ENCODE measurements at places on chromosomes 6 and 20.
A peak's percentile ranks its signal among the peaks of the same experiment; 100 is the strongest.

GRCh38 chr20:2578475-2579192 lies 42.3 kb downstream of the TMC2 start:
- no peak for DNase-seq

DNA sequence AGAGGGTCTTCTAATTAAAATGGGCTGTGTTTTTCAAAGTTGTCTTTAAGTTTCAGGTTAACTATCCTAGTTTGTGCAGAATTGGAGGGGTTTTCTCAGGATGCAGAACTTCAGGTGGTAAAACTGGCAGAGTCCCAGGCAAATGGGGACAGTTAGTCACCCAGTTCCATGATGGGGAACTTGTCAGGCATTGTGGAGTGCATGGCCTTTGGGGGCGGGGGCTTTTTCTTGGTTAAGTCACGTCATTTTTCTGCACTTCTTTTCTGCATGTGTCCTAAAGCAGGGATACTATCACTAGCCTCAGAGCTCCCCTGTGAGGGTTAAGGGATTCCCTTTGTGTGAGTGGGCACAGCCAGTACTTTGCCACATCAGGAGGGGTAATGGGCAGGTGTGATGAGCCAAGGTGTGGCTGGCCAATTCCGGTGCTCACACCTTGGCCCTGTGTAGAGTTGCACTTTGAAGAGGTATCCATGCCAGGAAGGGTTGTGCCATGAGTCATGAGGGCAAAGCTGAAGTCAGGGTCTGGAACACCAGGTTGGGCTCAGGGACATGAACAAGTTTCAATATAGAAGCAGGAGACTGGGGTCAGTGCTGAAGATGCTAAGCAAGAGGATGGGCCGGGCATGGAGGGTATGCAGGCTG lies 126.0 kb upstream of the RREB1 start:
- DNase-seq, result no peak

DNA sequence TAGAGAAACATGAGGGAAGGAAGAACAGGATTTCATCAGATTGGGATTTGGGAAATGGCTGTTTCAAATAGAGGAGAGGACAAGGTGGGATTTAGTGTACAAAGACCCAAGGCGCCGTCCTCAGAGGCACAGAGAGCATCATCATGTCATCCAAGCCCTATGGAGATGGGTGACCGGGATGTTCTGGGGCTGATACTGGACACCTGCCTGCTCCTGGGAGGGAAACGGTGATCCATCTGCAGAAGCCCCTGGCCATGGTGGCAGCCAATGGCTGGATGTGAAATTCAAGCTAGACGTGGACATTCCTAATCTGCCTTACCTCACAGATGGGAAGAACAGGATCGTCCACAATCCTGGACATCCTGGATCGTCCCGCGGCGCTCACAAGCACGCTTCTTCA lies 12.7 kb downstream of the NKX2-2 start:
- no peak for DNase-seq

- no peak for DNase-seq
Measured at GRCh38 chr20:51142448-51142847, 119.5 kb upstream of the KCNG1 start.

DNA sequence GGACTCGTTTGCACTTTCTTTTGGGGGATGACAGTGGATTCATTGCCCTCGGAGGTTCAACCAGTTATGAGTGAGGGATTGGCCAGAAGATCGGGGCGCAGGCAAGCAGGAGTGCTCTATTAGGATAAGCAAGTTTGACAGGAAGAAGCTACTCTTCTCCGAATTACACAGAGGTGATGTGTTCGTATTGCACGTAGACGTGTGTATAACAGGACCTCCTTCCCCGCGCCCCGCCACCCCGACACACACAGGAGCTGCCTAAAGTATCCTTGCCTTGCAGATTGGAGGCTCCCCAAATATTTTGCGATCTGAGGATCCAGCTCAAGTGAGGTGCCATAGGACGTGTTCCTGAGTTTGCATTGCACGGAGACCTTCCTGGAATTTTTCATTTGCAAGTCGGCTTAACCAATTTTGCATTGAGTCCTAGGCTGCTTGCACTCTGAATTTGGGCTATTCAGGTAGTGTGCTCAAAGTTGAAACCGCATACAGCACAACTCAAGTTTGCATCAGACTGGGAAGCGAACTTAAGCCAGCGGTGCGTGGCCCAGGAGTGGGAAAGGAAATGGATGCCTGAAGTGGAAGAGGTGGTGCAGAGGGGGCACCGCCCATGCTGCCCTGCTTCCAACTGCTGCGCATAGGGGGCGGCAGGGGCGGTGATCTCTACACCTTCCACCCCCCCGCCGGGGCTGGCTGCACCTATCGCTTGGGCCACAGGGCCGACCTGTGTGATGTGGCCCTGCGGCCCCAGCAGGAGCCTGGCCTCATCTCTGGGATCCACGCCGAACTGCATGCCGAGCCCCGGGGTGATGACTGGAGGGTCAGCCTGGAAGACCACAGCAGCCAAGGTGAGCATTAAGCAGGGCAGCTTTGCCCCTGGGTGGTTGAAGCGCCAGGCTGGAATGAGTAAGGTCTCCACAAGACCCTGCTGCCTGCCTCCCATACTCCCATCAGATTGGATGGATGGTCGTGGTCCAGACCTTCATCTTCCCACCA lies 770 bp downstream of the TCF19 start:
- DNase-seq, result no peak

- no peak for DNase-seq
Measured at GRCh38 chr6:14910692-14911547, 334.9 kb upstream of the JARID2 start.

DNA sequence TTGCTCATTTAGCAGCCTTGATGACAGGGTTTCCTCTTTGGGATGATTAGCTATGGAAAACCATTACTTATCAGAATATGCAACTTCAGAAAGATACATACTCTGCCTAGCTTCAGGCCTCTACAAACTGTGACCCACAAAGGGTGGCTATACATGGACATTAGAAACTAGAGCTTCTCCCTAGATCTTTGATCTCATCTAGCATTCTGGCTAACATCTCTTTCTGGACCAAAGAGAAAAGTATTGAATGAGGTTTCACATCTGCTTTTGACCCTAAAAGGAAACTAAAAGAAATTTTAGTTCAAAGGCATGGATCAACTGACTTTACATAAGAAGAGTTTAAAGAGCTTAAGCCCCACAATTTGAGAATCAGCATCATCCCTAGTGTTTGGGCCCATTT lies 12.4 kb upstream of the HMGN3 start:
- no peak for DNase-seq

- no peak for DNase-seq
Measured at GRCh38 chr6:17381424-17382147, 11.8 kb upstream of the CAP2 start.

GRCh38 chr6:72621291-72622093 lies at the start of gene KCNQ5:
Gene KCNQ5 (plus strand): TSS chr6:72622064.
- DNase-seq, result no peak

DNA sequence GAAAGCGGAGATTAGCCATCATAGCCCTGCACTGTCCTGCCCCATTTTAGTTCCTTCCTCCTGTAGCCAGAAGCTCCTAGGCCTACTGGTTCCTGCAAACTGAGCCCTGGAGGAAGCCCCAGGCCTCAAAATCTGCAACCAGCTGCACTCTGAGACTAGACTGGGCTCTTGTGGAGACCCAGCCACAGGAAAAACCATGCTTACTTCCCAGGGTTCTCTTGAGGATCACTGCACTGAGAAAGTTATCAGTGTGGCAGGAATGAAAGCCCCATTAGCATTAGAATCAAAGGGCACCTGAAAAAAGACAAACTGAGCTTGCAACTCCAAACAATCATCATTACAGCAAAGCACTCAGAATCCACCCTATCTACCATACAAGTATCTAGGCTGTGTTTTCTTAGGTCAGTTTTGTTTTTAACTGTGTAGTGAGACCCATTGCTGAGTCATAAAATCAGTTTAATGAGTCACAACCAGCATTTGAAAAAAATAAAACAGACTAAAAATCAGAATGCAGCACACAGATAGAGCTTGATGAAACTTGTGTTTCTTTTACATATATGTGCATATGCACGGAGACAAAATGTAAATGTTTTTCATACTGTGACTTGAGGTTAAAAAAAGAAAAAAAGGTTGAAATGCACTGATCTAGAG lies 91.0 kb downstream of the UNC5CL start:
- peak; percentile 16 for DNase-seq

GRCh38 chr20:36082315-36082915 lies 72.1 kb upstream of the EPB41L1 start:
- DNase-seq, result no peak

- DNase-seq, result no peak
Measured at GRCh38 chr6:89862273-89862672, 32.0 kb upstream of the GJA10 start.

GRCh38 chr6:84333842-84334241 lies 106.4 kb upstream of the CEP162 start:
- DNase-seq, result no peak

Data from iPS DF 6.9 (cell line).